NCI-H1417 treated with DMSO at 0.1 percent for 48 hours (cell line): ENCODE measurements at places on chromosomes 11 and 22.

- DNase-seq: no peak
Measured at GRCh38 chr11:112864672-112865071, 96.5 kb upstream of the NCAM1 start.

DNA sequence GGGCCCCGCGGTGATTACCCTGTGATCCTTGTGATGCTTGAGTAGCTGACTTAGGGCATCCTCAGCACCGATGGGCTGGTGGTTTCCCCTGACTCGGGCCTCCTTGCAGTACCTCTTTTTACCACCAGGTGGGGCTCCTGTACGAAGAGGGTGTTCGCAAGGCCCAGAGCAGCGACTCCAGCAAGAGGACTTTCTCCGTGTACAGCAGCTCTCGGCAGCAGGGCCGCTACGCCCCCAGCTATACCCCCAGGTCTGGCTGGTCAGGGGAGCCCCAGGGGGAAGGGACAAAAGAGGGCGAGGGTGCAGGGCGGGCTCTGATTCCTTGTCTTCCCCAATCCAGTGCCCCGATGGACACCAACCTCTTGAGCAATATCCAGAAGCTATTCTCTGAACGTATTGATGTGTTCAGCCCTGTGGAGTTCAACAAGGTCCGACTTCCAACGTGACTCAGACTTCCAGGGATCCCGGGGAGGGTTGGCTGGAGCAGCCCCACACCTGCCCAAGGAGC, 1.3 kb upstream of the TM7SF2 start:
- DNase-seq: peak; percentile 51

DNA sequence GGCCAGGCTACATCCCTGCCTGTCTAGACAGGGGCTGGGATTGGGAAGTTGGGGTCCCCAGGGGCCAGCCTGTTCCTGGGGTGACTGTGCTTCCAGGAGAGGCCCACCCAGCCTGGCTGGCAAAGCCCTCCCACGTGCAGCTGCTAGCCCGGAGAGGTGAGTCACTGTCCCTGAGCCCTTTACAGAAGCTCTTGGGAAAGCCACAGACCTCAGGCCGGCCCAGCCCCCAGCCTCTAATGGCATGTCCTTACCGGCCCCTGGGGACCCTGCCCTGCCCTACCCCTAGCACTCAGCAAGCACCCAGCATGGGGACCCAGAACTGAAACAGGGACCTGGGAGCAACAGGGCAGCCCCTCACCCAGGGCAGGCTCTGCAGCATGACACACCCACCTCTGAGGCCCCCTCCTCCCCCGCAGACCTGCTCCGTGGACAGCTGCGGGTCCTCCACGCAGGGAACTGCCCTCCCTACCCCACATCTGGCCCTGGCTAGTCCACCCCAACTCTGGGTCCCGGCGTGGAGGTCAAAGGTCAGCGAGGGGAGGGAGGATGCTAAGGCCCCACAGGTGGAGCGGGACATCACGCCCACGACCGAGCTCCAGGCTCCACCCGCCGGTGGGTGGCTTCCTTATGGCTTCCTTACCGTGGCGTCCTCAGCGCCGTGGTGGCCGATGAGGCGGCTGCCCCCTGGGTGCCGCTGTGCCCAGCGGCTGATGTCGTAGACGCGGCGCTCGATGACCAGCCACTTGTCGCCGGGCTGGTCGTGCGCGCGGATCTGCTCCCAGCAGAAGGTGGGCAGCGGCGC, 615 bp downstream of the FADS3 start:
- DNase-seq: no peak

GRCh38 chr22:29964776-29965175, 81.8 kb downstream of the MTMR3 start:
- no peak for DNase-seq

DNA sequence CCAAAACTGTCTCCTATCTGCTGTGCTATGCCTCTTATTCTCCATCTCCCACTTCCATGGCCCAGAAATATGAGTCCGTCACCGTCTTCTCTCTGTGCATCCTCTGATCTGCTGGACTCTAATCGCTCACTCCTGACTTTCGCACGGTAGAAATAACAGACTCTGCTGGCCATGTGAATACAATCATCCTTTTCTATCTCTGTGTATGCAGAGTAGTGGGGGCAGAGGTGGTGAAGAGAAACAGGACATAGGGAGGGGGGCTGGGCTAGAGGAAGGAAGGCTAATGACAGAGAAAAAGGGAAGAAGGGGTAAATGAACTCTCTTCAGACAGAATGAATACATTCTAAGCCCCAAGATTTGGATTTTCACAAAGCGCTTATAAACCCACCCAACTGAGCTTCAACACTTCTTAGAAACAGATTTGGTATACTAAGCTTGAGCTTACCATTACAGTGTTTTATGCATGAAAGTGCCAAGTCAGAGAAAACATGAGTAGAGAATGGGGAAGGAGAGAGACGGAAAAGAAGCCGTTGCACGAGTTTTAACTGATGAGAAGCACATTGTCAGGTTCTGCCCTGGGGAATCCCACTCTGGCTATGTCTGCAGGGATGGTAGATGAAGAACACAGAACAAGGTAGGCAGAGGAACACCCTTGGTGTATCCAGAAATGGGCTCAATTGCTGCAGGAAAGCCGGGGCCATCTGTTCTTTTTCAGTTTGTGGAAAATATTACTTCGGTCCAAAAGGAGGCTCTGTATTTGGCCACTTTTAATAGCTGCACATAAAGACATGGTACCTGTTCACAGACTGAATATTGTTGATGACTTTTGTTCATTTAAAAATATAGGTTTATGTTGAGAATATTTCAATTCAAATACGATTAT, 324.7 kb downstream of the ETS1 start:
- no peak for DNase-seq
